ENCODE measurements at places on chromosomes 2 and 18. TPM values are rescaled to one million over a fixed set of nuclear protein-coding genes. Genes with fewer than 3 reads are reported as not detected.
A peak's percentile ranks its signal among the peaks of the same experiment; 100 is the strongest.

ZEB2 gene
- total RNA-seq, result 232 TPM

TUBA3E gene
- total RNA-seq, result not detected

GRCh38 chr2:11450791-11451190, 15.2 kb downstream of the E2F6 start:
- H3K4me1 ChIP-seq, result no peaks in the 10 kb centered on the region
- H3K27me3 ChIP-seq, result no peaks in the 10 kb centered on the region
- H3K36me3 ChIP-seq, result peaks cover 28% of the 10 kb centered on the region
- no peak overlapping the region for H3K27ac ChIP-seq
- no peak for DNase-seq
- no peak overlapping the region for H3K4me3 ChIP-seq

GRCh38 chr2:2568411-2568810, 237.3 kb upstream of the MYT1L start:
- H3K4me3 ChIP-seq, result no peak overlapping the region
- no peaks in the 10 kb centered on the region for H3K27me3 ChIP-seq
- no peak overlapping the region for H3K27ac ChIP-seq
- no peaks in the 10 kb centered on the region for H3K36me3 ChIP-seq

GRCh38 chr2:37870829-37871228, 54.3 kb upstream of the RMDN2 start:
- H3K4me3 ChIP-seq, result no peak overlapping the region
- H3K27me3 ChIP-seq, result no peaks in the 10 kb centered on the region
- H3K27ac ChIP-seq, result no peak overlapping the region
- H3K4me1 ChIP-seq, result no peaks in the 10 kb centered on the region
- H3K36me3 ChIP-seq, result no peaks in the 10 kb centered on the region
- DNase-seq, result no peak

DNA sequence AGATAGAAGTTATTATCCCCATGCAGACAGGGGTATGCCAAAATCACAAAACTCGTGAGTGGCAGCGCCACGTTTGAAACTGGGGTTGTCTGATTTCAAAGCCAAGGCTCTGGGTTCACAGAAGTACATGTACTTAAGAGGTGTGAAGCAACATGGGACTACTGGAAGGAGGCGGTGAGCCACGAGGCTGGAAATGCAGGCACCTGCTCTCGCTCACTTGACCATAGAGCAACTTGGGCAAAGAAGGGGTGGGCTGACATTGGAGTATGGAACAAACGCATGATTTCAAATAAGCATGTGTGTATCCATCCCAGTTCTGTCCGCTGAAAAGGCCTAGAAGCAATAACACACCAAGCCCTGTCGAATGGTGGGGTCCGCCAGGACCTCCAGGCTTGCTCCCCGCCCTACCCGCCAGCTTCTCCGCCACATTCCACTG, 593 bp upstream of the ACTR2 start:
- H3K4me1 ChIP-seq, result peaks cover 38% of the 10 kb centered on the region
- no peaks in the 10 kb centered on the region for H3K27me3 ChIP-seq
- DNase-seq, result no peak
- H3K27ac ChIP-seq, result peak overlapping the region; percentile 97

DNA sequence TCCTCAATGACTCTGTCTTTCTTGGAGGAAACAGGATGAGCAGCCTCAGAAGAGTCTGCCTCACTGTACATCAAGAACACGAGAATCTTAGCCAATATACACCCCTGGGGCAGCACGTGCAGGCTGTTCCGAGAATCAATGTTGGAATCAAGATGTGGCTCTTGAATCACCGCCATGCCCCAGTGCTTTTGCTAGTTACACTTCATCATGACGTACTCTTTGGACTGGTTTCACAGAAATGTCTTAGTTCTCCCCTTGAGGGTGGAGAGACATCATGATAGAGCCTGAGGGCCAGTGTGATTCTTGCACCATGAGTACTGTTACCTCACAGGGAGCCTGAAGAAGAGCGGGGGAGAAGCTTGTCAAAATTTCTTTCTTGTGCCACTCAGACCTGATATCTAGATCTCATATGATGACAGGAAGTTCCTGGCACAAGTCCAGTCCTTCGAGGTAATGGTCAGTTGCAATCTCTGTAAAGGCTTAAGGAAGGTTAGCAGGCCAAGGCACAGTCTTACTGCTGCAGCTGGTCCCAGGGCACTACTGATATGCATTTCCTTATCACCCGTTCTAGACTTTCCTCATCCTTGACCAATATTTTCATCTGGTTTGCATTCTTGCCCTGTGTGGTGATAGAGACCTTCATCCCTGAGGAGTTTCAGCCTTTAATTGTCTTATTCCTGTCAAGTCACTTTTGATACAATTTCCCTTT, 28.2 kb upstream of the STAT4 start:
- H3K4me3 ChIP-seq, result no peak overlapping the region
- H3K36me3 ChIP-seq, result no peaks in the 10 kb centered on the region
- no peaks in the 10 kb centered on the region for H3K27me3 ChIP-seq
- no peak overlapping the region for H3K27ac ChIP-seq
- no peak for DNase-seq
- H3K4me1 ChIP-seq, result no peaks in the 10 kb centered on the region

- H3K4me1 ChIP-seq, result peaks cover 9% of the 10 kb centered on the region
- DNase-seq, result no peak
- H3K27me3 ChIP-seq, result no peaks in the 10 kb centered on the region
- H3K36me3 ChIP-seq, result no peaks in the 10 kb centered on the region
Measured at GRCh38 chr2:226862623-226863022, 26.8 kb downstream of the RHBDD1 start.
